Caco-2 (cell line): ENCODE measurements at places on chromosomes 2 and 18. TPM values are rescaled to one million over a fixed set of nuclear protein-coding genes. Genes with fewer than 3 reads are reported as not detected.
A peak's percentile ranks its signal among the peaks of the same experiment; 100 is the strongest.

- DNase-seq, result no peak
Observed at GRCh38 chr2:178756843-178757242, 50.4 kb downstream of the TTN start.

DNA sequence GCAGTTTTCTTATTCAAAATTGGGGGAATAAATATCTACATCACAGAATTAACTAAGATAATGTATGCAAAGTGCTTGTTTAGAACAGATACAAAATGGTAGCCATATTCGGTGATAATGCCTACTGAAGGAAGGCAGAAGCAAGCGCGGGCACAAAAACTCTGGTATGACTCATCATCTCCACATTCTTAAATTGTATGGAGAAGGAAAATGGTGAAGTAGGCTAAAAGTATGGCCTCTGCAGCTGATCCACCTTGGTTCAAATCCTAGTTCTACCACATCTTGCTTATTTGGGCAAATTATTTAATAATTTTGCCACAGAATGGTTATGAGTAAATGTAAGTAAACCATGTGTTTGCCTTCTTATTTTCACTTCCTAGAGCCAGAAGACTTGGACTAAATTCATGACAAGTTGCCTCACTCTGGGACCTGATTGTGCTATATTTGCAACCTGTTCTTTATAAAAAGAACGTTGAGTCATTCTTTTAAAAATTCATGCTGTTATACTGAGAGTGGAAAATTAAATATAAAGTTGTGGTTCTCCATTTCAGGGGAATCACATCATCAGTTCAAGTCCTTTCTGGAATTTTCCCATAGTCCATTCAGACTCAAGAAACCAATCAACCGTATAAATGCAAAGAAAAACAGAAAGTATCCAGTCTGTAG, 9.0 kb upstream of the CDK15 start:
- DNase-seq, result no peak

The AGXT gene
- total RNA-seq, result 0.20 and 0.39 TPM in 2 replicates

GRCh38 chr18:13176847-13177246, 41.7 kb upstream of the LDLRAD4 start:
- no peak for DNase-seq

DNA sequence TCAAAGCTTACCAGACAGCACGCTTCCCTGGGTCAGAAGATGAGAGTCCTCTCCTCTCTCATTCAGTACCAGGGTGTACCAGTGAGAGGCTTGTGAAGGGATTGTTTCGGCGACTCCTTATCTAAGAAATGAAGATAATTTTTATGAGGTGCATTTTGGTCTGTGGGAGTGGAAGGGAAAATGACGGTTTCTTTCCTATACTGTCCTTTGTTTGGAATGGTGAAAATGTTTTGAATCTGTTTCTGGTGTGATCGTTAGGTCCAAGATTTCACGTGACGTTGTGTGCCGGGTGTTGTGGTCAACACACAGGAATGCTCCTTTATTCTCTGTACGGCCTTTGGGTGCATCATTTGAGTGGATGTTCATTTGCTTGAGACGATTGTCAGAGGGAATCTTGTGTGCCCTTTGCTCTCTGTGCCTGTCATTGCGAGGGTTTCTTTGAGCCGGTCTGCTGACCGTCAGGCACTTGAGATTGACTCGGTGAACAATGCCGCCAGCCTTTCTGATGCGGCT, 183.5 kb downstream of the AGAP1 start:
- peak; percentile 60 for DNase-seq

The LIMS3 gene
- total RNA-seq, result 2.5 and 4.0 TPM in 2 replicates

DNA sequence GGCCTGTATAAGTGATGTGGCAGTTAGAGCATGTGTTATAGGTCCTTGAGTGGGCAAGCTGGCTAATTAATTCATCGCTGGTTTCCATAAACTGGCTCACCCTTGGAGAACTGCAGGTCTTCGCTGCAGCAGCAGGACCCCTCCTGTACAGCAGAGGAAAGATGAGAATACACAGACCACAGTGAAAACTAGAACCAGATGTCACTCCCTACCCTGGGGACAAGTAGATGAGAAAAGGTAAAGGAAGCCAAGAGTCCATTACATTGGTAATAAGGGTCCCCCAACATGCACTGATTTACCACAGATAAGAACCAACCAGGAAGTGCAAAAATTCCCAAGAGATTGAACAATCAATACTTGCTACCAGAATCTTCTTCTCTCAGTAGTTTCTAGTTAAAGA, 415.6 kb upstream of the LYPD1 start:
- DNase-seq, result no peak

The SKA1 gene
- total RNA-seq, result 31.3 and 32.4 TPM in 2 replicates

DNA sequence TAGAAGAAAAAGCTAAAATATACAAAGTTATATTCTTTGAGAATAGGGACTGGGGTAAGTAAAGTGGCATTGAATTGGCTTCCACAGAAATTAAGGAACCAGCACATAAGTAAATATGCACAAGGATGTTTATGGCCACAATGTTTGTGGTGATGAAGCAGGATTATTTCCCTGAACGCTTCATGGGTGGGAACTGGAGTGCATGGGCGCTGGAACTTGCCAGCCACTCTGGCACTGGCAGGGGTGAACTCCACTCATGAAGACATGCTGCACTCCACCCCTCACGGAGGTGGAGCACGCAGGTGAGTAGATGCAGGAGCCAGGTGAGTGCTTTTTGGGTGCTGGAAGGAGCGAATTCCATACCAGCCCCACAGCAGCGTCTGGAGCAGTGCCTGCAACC, 94.1 kb downstream of the BCL2 start:
- no peak for DNase-seq

- peak; percentile 46 for DNase-seq
Observed at GRCh38 chr2:76958749-76959148, 563.4 kb downstream of the LRRTM4 start.

- DNase-seq, result no peak
Observed at GRCh38 chr2:140892436-140892835, 1238.4 kb downstream of the LRP1B start.
